NCI-H2081 treated with DMSO at 0.1 percent for 48 hours (cell line): ENCODE measurements at places on chromosomes 13 and 19.

- no peak for DNase-seq
These were observed 39.3 kb upstream of the SPART start for GRCh38 chr13:36385489-36385888.

GRCh38 chr19:12994701-12995595 lies at the start of gene NFIX:
Gene NFIX, plus strand, starts transcription at chr19:12995475. Its CDS starts 363 bp downstream, at chr19:12995838.
- no peak for DNase-seq

- no peak for DNase-seq
These were observed 27.6 kb upstream of the SLC1A5 start for GRCh38 chr19:46815833-46816627.

- DNase-seq = no peak
These were observed 1.1 kb upstream of the ZNF581 start for GRCh38 chr19:55642153-55643002.

DNA sequence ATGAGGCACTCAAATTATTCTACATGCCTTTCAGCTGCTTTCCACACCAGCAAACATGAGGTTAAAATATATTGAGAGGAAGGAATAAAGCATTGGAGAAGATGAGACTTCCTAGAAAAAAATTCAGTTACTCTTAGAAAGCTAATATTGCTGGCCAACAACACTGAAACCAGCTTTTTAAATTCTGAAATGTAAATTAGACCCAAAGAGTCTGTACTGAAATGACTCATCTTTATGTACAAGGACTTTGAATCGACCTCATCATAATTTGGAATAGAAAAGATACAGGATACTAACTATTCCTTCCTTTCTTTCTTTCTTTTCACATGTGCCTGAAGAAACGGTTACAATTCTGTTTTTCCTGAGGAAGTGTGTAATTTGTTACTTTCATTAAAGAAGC lies 6.5 kb upstream of the HSPH1 start:
- DNase-seq = no peak

DNA sequence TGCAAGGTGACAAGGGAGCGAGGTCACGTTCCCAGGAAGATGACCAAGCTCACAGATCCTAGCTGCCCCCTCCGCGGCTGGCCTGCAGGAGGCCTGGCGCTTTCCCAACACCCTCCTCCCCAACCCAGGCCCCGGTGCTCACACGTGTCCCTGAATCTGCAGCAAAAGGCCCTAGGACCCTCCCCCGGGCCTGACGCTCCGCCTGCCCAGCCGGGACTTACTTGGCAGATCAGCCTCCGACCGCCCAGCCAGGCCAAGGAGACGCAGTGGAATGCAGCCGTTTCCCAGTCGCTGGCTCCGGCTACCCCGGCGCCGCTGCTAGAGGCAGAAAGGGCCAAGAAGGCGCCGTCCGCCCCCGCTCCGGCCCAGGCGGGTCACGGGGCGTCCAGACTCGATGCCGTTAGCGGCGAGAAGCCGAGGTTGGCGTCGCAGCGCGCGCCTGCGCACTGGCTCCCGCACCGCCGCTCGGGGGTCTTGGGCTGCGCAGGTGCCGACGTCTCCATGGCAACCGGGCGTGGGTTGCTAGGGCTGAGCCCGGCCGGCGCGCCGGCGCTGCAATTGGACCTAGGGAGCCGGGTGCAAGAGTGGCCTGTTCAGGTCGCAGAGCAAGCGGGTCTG lies at the start of gene PNMA8A:
TSS of gene PNMA8A (minus strand) at position 448 of the 618 bp plus-strand sequence. CDS start 528 bp downstream, outside the sequence.
- DNase-seq = no peak

- DNase-seq = no peak
These were observed 201.3 kb upstream of the SERP2 start for GRCh38 chr13:44172281-44172810.

DNA sequence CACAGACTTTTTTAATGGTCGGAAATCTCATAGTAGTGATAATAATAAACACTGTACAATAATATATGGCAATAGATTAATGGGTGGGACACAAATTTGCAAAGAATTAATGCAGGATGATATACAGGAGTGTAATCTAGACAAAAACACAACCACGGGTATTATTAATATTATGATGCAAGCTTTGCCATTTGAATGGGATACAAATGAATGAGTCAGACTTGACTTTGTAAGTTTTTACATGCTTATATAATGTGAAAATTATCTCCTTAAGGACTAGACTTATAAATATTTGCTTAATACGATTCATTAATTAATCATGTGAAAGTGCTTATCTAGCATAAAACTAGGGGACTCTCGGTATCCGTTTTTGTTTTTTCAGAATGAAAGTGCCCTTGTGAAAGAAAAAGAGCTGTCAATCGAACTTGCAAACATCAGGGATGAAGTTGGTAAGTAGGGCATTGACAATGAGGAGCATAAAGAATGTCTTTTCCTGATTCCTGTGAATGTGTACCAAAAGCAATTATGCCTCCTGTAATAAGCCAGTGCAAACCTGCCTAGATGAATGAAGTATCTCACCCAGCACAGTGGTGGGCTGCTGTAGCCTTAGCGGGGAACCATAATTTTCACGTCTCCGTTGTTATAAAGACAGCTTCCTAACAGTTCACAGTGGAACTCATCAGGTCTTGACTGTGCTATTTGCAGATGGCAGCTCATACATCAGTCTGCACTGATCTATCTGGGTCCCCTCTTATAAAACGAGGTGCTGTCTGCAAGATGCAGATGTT lies 155.7 kb downstream of the SLC7A1 start:
- no peak for DNase-seq

DNA sequence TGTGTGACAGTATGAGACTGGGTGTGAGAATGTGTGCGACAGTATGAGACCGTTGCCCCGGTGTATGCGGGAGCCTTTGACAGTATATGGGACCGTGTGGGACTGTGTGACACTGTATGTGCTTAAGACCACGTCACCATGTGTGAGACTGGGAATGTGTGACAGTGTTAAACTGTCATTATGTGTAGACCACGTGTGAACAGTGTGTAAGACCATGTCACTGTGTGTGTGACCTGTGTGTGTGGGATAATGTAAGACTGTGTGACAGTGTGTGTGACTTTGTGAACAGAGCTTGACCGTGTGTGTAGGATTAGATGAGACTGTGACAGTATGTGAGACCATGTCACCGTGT lies 549 bp downstream of the ZNF583 start:
- DNase-seq = no peak

- DNase-seq = no peak
These were observed 14.2 kb upstream of the RASA3 start for GRCh38 chr13:114146629-114147028.

DNA sequence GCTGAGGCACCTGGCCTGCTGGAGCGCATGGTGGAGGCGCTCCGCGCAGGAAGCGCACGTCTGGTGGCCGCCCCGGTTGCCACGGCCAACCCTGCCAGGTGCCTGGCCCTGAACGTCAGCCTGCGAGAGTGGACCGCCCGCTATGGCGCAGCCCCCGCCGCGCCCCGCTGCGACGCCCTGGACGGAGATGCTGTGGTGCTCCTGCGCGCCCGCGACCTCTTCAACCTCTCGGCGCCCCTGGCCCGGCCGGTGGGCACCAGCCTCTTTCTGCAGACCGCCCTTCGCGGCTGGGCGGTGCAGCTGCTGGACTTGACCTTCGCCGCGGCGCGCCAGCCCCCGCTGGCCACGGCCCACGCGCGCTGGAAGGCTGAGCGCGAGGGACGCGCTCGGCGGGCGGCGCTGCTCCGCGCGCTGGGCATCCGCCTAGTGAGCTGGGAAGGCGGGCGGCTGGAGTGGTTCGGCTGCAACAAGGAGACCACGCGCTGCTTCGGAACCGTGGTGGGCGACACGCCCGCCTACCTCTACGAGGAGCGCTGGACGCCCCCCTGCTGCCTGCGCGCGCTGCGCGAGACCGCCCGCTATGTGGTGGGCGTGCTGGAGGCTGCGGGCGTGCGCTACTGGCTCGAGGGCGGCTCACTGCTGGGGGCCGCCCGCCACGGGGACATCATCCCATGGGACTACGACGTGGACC lies 9.7 kb upstream of the STRN4 start:
- no peak for DNase-seq

- DNase-seq = no peak
These were observed 12.2 kb downstream of the NFIX start for GRCh38 chr19:13007292-13008045.

DNA sequence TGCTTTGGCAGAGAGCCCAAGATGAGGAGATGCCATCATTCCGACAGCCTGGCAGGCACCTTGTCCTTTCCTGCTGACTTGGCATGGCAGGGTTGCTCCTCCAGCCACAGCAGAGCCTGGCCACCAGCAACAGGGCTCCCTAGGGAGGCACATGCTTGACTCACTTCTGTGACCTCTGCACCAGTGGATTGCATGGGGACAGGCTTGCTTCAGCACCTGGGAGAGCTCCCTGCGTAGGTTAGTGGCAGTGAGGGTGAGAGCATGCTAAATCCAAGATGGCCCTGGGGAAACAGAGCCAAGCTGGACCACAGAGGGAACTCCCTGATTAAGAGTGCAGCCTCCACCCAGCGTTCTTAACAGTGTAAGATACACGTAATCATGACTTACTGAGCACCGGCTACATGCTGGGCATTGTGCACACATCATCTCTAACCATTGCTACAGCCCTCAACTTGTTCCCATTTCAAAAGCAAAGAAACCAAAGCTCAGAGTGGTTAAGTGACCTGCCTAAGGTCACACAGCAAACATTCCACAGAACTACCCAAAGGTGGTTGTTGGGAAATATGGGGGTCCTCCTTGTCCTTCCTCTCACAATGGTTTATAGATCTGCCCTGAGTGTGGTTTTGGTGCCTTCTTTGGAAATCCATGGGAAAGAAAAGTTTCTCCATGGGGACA lies 116.6 kb upstream of the UQCRFS1 start:
- no peak for DNase-seq

- no peak for DNase-seq
These were observed 154.8 kb downstream of the COG6 start for GRCh38 chr13:39810091-39810877.

DNA sequence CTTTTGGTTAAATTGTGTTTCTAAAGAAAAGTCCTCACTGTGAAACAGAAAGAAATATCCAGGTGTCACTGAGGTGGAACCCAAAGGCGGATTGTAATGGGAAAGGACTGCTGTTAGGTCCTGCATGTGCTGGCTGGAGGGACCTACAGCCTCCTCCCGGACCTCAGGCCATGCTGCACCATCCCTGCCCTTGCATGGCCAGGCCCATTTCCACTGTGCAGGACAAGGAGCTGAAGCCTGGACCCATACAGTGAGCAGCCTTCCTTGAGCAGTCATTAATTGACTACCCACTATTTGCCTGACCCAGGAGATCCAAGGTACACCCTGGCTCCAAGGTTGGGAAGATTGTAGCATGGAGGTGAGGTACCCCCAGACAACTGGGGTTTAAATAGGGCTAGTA lies 17.6 kb downstream of the VSTM2B start:
- no peak for DNase-seq

GRCh38 chr19:15426485-15427349 lies 7.9 kb upstream of the AKAP8L start:
- no peak for DNase-seq

DNA sequence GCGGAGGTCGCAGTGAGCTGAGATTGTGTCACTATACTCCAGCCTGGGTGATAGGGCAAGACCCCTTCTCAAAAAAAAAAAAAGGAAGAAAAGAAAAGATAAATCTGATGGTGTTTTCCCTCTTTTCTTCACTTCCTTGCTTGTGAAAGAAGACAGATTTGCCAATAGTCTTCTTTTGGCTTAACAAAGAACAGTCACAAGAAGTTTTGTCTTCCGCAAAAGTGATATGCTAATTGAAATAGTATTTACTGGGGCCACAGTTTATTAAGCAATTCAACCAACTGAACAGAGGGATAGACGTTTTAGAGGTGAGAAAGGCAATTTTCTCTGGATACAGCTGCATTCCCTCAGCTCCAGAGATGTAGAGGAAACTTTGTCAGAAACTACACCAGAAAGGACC lies 22.9 kb upstream of the PLAUR start:
- no peak for DNase-seq

DNA sequence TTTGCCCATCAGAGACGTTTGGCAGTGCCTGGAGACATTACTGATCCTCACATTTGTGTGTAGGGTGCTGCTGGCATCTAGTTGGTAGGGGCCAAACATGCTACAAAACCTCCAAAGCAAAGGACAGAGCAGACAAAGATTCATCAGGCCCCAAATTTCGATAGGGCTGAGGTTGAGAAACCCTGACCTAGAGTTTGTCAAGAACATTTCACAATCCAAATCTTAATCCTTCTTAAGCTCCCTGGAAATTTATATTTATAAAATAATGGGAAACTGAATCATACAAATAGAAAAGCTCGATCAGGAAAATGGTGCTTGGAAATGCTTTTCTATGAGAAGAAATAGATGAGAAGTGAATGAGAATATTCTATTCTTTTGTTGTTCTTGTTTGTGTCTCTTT lies 273.6 kb downstream of the DCT start:
- DNase-seq = no peak

DNA sequence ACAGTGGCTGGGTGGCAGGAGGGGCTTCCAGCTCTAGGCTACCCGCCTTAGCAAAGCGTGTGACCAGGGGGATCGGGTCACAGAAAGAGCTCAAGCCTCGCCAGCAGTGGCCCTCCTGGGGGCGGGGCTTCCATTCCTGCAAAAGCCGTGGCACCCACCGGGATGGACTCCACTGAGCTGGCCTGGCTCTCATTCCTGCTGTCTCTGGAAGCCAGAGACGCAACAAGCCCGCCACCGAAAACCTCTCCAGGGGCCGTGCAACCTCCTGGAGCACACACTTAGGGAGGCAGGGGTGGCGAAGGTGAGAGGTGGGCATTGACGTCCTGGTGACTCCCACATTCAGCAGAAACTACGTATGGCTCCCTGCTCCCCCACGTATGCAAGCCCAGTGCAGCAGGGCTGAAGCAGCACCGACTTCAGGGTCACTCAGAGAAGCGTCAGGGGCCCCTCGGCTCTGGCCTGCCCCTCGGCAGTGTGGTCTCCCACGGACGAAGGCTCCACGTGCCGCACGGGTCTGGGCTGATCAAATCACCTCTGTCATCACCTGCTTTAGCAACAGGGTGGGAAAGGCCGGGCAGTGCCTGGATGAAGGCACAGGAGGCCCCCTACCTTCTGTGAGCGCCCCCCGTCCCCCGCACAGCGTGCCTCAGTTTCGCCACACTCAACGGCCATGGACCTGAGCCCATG lies 3.1 kb downstream of the C19orf25 start:
- no peak for DNase-seq

GRCh38 chr19:51593138-51593890 lies 22.2 kb downstream of the ZNF175 start:
- DNase-seq = no peak

GRCh38 chr13:65825039-65825438 lies 1405.1 kb downstream of the PCDH9 start:
- no peak for DNase-seq

GRCh38 chr13:76647550-76647949 lies 238.7 kb downstream of the KCTD12 start:
- DNase-seq = no peak

DNA sequence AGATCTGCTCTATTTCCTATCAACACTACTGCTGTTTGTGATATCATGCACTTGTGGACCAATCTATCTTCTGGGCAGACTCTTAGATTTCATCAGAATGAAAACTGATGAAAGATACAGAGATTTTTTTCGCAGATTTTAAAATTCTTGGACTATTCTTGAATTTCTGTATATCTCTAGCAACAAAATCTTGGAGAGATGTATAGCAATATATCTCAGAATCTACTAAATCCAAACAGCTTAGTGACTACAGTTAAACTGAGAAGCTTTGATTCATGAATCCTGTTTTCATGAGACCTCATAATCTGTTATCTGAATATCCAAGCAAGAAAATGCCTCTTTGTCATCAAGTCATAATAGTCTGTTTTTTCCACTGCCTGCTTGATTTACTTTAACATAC lies 28.0 kb upstream of the FREM2 start:
- no peak for DNase-seq
